ENCODE measurements at places on chromosomes 13 and 19.

- no peak for DNase-seq
Observed at GRCh38 chr13:110697842-110698241, 8.1 kb downstream of the CARS2 start.

DNA sequence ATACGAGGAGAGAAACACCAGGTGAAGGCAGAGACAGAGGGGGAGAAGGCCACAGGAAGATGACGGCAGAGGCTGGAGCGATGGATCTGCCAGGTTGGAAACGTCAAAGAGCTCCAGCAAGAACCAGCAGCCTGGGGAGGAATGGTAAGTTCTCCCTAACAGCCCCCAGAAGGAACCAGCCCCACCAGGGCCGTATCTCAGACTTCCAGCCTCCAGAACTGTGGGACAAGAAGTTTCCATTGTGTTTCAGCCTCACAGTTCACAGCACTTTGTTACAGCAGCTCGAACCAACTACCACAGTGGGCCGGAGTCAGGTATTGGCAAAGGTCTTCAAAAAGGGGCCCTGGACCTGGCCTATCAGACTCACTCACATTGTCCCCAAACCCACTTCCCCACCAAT lies 89.2 kb upstream of the GPR183 start:
- no peak for DNase-seq

- DNase-seq = no peak
Observed at GRCh38 chr13:113949546-113949945, 24.3 kb downstream of the C13orf46 start.

GRCh38 chr13:21748166-21748565 lies 77.3 kb downstream of the FGF9 start:
- no peak for DNase-seq
